Activated naive CD4-positive, alpha-beta T cell (primary cell): ENCODE measurements at places on chromosomes 12 and 14.

DNA sequence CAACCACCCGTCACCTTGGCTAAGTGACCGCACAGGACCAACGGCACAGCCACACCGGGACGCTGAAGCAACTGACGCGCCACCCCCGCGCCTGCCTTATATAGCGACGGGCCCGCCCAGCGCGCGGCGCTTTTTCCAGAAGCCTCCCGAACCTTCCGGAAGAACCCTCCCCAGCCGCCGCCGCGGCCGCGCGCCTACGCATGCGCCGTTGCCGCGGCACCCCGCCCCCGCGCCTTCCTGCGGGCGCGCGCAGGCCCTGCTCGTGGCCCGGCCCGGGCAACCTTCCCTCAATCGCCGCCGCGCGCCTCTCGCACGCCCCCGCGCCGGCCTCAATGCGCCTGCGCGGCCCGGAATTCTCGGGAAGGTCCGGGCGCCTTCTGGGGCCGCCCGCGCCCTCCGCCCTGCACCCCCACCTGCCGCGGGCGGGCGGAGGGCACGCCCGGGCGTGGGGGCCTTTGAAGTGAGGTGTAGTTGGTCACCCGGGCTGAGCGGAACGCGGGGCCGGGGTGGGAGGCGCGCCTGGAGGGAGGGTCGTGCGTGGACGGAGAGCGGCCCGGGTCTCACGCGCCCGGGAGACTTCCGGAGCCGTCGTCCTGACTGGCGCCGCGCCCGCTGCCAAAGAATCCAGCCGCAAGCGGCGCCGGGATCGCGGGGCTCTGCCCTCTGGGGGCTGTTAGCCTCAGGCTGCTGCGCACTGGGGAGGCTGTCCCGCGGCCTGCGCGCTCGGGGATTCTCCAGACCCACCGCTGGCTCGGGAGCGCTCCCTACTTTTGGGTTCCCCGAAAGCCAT is at the start of gene HSP90AA1:
Gene HSP90AA1, minus strand, starts transcription at position 73 of the 790 bp plus-strand sequence. CDS start 666 bp downstream, outside the sequence.
- DNase-seq: peak; percentile 95

GRCh38 chr14:105469456-105470349 is 4.9 kb upstream of the CRIP2 start:
- DNase-seq: no peak

DNA sequence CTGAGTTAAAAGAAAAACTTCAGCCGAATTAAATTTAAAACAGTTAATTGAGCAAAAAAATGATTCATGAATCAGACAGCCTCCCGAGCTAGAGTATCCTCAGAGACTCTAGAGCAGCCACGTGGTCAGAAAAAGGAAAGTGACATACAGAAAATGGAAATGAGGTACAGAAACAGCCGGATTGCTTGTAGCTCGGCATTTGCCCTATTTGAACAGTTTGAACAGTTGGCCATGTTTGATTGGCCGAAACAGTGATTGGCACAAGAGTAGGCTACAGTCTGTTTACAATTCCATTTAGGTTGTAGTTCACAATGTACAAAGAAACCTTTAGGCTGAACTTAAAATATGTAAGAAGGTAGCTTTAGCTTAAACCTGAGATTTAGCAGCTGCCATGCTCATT is 12.9 kb upstream of the OXA1L start:
- no peak for DNase-seq

DNA sequence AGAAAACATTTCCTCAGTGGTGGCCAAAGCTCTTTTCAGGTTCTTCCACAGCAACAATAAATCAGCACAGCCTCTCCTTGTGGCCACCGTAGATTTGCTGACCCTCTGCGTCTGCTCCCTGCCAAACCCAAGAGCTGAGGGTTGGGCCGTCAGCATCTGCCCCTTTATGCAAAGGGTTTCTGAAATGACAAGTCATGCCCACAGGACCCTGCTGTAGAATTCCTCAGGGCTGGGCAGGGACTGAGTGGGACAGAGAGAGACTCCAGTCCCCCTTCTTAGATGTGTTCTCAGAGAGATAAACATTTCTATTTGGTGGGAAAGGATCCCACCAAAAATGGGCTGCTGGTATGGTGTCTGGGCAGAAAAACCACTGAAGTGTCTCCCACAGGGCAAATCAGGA is 233.0 kb upstream of the PLXNC1 start:
- no peak for DNase-seq

GRCh38 chr12:103178366-103179080 is 221.0 kb downstream of the ASCL1 start:
- no peak for DNase-seq

DNA sequence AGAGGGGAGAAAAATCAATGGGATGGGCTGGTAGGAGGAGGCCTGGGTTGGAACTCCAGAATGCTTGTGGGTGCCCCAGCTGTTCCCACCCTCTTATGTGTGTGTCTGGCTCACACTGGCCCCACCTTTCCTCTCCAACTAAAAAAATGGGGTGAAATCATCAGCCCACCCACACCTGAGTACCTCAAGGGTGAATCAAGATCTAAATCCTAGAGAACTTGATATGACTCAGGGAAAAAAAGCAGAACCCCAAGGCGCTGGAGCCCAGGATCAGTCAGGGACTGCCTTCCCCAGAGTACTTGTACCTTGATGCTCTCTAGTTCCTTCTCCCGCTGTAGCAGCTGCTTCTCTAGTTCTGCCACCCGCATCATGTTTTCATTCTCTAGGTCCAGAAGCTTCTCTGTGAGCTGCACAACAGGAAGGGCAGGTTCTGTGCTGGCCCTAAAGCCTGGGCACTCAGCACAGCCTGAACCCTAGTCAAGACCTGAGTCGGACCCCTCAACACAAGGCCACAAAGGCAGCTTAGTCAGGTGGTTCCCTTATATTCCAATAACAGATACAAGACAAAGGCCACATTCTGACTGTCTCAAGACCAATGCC is 29.7 kb downstream of the PRPF40B start:
- no peak for DNase-seq

- DNase-seq: no peak
Measured at GRCh38 chr12:13769273-13769672, 212.1 kb downstream of the GRIN2B start.

- DNase-seq: no peak
Measured at GRCh38 chr14:91893669-91894068, 26.3 kb upstream of the TC2N start.

- no peak for DNase-seq
Measured at GRCh38 chr12:50201987-50202521, 34.9 kb upstream of the CERS5 start.

GRCh38 chr12:90543841-90544240 is 411.1 kb downstream of the CCER1 start:
- no peak for DNase-seq

DNA sequence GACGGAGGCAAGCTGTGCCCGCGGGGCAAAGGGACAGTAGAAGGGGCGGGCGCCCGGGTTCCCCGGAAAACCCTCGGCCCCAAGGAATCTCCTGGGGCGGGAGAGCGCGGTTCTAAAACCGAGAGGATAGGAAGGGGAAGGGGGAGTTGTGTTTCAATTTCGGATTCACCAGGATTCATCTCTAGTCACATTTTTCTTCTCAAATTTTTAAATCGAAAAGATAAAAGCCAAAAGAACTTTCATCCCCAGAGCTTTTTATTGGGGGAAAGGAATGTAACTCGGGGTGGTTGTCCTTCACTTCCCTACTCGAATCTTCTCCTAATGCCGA is 1.4 kb downstream of the BMP4 start:
- no peak for DNase-seq

DNA sequence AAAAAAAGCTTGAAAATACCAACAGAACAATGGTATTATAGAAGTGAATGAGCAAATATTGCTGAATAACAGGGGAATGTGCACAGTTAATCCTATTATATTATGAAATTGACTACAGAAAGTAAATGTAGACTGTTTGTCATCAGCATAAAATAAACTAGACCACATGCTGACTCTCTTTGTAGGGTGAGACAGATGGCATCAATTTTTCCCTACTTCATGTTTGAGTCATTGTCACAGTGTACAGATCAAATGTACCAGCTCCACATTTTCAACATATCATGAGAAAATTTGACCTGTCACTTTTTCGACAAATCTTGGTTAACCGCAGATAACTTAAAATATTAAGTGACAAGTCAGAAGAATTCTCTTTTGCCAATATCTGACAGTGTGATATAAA is 421.0 kb downstream of the RPL10L start:
- DNase-seq: no peak

GRCh38 chr14:99262977-99263448 is 9.0 kb downstream of the BCL11B start:
- no peak for DNase-seq

DNA sequence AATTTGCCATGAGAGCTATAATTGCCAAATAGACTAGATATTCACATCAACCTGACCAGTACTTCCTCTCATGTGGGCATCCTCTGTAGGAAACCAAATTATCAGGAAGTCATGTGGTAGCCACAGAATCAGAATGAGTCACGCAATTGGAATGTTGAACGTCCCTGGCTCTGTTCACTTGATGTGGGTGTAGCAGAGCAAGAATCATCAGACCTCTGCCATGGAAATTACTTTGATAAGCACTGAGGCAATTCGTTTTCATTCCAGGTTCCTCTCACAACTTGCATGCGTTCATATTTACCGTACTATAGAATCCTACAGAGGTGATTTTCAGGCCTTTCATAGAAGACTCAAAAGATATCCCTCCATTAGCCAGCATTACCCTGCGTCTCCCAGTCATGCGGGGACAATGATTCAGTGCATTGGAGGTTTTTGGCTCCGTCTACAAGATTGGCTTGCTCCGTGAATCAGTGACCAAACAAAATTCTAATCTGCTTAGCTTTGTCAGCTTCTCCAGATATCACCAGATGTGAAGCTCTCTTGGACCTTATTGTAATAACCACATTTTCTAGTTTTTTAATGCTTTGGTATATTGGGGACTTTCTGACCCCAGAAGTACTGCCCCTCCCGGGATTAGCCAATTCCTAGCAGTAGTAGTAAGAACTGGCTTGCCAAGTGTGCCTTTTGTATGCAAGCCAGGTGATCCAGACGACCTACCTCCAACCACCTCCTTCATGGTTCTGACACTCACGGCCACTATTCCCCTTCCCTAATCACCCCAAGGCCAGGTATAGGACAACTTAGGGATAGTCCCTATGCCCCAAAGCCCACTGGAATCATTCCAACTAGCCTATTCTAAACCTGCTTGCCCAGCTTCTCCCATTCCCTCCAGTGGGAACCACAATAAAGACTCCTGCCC is 133.4 kb downstream of the KICS2 start:
- DNase-seq: no peak

DNA sequence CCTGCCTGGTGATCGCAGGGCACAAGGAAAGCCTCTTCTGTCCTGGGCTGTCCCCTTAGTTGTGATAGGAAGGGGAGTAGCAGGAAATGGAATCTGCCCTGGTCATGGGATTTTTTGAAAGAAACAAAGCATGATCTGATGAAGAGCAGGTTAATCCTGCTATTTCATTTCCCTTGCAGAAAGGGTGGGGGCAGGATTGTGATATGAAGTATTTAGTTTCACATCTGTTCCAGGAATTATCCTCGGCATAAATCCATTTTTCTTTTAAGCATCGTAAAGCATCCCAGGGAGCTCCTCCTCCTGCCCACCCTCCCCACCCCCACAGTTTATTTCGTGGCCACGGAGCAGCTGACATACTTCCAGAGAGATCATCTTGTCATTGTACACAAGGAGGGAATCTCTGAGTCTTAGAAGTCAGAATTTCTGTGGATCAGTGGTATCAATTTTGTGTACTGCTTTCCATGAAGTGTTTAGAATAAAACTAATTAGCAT is 53.1 kb downstream of the TGFB3 start:
- no peak for DNase-seq

DNA sequence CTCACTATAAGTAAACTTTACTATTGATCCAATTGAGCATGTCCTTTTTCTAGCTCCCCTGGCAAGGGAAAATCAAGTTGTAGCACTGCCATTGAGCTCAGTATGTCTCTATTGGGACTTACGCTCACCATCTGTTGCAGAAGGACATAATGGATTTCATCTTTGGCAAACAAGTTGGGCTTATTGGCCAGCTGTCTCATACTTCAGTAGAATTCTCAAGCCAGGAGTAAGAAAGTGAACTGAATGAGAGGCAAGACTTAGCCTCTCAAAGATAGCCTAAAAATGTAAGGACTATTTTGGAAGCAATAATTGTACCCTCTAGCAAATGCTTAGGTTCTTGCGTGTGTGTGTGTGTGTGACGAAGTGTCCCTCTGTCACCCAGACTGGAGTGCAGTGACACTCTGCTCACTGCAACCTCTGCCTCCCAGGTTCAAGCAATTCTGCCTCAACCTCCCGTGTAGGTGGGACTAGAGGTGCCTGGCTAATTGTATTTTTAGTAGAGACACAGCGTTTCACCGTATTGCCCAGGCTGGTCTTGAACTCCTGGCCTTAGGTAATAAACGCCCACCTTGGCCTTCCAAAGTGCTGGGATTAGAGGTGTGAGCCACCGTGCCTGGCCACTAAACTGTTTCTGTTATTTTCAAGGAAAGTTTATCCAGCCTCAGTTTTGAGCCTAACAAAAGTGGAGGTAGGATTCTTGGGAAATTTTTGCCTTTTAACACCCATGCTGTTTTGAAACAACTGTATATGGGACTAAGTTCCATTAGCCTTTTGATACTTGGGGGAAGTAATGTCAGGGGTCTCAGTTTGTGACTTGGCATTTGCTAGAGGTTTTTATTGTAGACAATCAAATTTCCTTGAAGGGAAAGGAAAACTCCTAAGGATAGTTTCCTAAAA is 7.0 kb downstream of the HNRNPA1 start:
- DNase-seq: no peak

GRCh38 chr12:81597928-81598604 is 161.1 kb downstream of the PPFIA2 start:
- DNase-seq: no peak

DNA sequence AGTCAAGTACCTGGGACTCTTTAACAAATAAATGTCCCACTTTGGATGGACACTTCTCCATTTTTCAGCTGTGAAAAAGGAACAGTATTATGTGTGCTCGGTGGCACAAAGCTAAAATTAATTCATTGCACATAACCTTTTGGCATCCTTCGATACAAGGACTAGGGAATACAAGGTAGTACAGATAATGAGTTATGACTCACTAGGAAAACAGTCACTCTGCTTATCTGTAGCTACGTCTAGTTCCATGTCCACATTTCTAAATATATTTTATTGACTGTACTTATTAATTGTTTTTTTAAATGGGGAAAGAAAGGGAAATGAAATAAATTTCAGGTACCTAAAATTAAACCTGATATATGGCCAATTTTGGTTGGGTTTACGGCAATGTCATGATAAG is 35.2 kb upstream of the RIC8B start:
- no peak for DNase-seq

DNA sequence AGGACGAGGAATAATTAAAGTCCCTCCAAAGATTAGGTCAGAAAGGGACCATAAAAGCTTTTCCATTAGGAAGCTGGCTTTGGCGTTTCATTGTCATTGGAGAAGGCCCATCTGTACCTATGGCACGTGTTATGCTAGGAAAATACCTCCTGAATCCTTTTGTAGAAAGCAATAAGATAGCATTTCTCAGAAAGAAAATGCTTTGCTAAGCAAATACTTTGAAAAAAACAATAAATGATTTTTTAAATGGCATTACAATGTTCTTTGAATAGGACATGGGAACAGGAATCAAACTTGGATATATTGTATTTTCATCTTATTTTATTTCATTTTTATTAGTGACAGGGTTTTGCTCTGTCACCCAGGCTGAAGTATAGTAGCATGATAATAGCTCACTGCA is 967.7 kb downstream of the NRXN3 start:
- DNase-seq: no peak

GRCh38 chr12:102993537-102993936 is 36.1 kb downstream of the ASCL1 start:
- DNase-seq: no peak
